ENCODE measurements at places on chromosomes 16 and 17.

DNA sequence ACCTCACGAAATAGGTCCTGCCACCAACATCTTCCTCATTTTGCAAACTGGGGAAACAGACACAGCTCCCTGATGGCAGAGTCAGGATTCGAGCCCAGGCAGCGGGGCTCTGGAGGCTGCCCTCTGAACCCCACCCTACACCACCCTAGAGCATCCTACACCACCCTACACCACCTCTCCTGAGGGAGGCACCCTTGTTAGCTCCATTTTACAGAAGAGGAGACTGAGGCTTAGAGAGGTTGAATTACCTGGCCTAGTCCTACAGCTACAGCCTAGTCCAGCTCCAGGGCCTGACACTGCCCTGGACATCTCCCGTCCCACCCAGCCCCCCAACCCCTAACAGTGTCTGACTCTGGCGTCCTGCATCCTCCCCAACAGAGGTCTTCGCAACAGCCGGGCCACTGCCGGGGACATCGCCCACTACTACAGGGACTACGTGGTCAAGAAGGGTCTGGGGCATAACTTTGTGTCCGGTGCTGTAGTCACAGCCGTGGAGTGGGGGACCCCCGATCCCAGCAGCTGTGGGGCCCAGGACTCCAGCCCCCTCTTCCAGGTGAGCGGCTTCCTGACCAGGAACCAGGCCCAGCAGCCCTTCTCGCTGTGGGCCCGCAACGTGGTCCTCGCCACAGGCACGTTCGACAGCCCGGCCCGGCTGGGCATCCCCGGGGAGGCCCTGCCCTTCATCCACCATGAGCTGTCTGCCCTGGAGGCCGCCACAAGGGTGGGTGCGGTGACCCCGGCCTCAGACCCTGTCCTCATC is 3.2 kb upstream of the NECAB2 start:
- no peak for DNase-seq

DNA sequence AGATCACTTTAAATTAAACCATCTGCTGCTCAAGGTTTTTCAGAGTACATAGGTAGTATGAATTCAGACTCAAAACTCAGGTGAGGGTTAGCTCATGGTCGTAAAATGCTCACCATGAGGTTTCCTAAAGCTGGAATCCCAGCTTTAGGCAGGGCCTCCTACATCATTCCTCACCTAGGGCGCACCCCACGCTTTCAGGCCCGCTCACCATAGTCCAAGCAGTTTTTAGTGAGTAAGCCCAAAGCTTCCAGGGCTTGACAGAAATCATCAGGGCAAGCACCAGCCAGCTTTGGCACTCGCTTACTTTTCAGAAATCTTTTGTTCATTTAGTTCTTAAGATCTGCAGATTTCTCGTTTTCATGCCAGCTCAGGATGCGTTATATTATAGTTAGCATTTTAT is 89.8 kb downstream of the HIC1 start:
- DNase-seq, result no peak

DNA sequence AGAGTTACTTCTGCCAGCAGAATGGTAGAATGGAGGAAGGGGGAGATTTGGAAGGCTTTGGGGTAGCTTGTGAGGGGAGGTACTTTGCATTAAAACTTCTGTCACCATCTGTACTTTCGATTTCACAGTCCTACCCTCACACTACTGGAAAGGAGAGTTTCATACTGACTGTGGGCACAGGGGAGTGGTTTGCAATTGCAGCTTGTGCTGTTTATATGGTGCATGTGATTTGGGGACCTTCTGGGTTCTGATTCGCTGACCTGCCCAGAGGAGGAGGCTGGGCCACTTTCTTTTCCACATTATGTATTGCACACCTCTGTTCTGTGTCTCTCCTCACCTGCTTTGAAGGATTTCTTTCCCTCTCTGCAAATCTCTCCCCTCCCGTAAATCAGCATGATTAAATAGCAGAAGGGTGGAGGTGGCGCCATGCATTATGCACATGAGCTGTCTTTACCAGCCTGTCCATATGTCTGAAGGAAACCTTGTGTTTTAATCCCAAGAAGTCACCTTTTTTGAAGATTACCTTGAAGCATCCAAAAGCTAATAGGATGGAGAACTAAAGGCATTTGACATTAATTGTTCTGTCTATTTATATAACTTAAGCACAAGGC is 90.9 kb downstream of the RBFOX1 start:
- no peak for DNase-seq

GRCh38 chr17:76983075-76983775 is 115.0 kb downstream of the MGAT5B start:
- no peak for DNase-seq

DNA sequence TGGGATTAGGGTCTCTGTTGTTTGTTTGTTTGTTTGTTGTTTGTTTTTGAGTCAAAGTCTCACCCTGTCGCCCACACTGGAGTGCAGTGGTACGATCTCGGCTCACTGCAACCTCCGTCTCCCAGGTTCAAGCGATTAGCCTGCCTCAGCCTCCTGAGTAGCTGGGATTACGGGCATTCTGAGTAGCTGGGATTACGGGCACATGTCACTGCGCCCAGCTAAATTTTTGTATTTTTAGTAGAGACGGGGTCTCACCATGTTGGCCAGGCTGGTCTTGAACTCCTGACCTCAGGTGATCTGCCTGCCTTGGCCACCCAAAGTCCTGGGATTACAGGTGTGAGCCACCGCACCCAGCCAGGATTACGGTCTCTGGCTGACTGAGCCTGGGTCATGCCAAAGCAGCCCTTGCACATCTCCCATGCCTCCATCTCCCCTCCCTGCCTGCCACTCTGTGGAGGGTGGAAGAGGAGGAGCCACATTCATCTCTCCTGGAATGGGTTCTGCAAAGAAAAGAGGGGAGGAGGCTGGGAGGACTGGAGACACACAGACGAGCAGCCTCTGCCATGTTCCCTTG is 59.2 kb downstream of the BEAN1 start:
- DNase-seq, result no peak

GRCh38 chr17:8563981-8564602 is 66.4 kb downstream of the MYH10 start:
- DNase-seq, result peak; percentile 43

GRCh38 chr16:70390774-70391173 is 44.1 kb downstream of the DDX19A start:
- DNase-seq, result no peak

GRCh38 chr17:59853168-59853918 is 39.4 kb downstream of the TUBD1 start:
- DNase-seq, result no peak
